Epithelial cell of alveolus of lung (primary cell): ENCODE measurements at places on chromosomes 11 and 22. TPM values are rescaled to one million over a fixed set of nuclear protein-coding genes. Genes with fewer than 3 reads are reported as not detected.

The CSTPP1 gene
- total RNA-seq = 34.1 and 38.4 TPM in 2 replicates

The F2 gene
- total RNA-seq = not detected in 2 replicates

The OR51F1 gene
- total RNA-seq = not detected in 2 replicates

The CASP1 gene
- total RNA-seq = 22.5 and 44.0 TPM in 2 replicates

The TMPRSS13 gene
- not detected in 2 replicates for total RNA-seq

The MN1 gene
- 4.0 and 5.8 TPM in 2 replicates for total RNA-seq

The TLCD5 gene
- 5.8 and 6.0 TPM in 2 replicates for total RNA-seq

The FOLR3 gene
- total RNA-seq = not detected in 2 replicates

The HTR3A gene
- not detected in 2 replicates for total RNA-seq

The PKP3 gene
- 1.7 and 5.2 TPM in 2 replicates for total RNA-seq

The TTC12 gene
- 8.9 and 10.3 TPM in 2 replicates for total RNA-seq

The SAC3D1 gene
- 6.7 and 16.2 TPM in 2 replicates for total RNA-seq

The LRRC74B gene
- not detected in 2 replicates for total RNA-seq

The P2RY6 gene
- 0.52 TPM in 1 of 2 replicates, not detected in the other for total RNA-seq

The CCDC188 gene
- not detected in 2 replicates for total RNA-seq

The LUZP2 gene
- 0.39 and 1.5 TPM in 2 replicates for total RNA-seq

The OTOG gene
- not detected in 2 replicates for total RNA-seq

The TMEM9B gene
- 36.3 and 40.0 TPM in 2 replicates for total RNA-seq

The CRYBB3 gene
- not detected in 2 replicates for total RNA-seq

The FAM76B gene
- 7.1 and 26.9 TPM in 2 replicates for total RNA-seq

The C11orf52 gene
- not detected in 2 replicates for total RNA-seq

The CADM1 gene
- total RNA-seq = 3.7 and 19.9 TPM in 2 replicates

The SLC22A9 gene
- not detected in 2 replicates for total RNA-seq

The BTG4 gene
- 0.13 TPM in 1 of 2 replicates, not detected in the other for total RNA-seq

The OR51A2 gene
- not detected in 2 replicates for total RNA-seq

The TRIM49D2 gene
- not detected in 2 replicates for total RNA-seq

The OR51B5 gene
- not detected in 2 replicates for total RNA-seq

The BTBD18 gene
- total RNA-seq = not detected in 2 replicates

The UBQLNL gene
- total RNA-seq = 0.13 and 0.40 TPM in 2 replicates

The CLMP gene
- total RNA-seq = 107 and 130 TPM in 2 replicates

The PGM2L1 gene
- 3.5 and 7.2 TPM in 2 replicates for total RNA-seq

The NCR3LG1 gene
- 1.3 and 5.3 TPM in 2 replicates for total RNA-seq

The HOATZ gene
- total RNA-seq = under 0.01 TPM in 1 of 2 replicates, not detected in the other

The PLEKHA7 gene
- 1.1 and 1.7 TPM in 2 replicates for total RNA-seq

The SCGB1A1 gene
- total RNA-seq = not detected in 2 replicates

The APOC3 gene
- total RNA-seq = not detected in 2 replicates

The APBB1 gene
- total RNA-seq = 41.0 and 41.1 TPM in 2 replicates

The MRGPRE gene
- total RNA-seq = not detected in 2 replicates

The PATZ1 gene
- total RNA-seq = 19.0 and 19.6 TPM in 2 replicates

The CABP4 gene
- total RNA-seq = not detected in 2 replicates

The ANGPTL5 gene
- not detected in 2 replicates for total RNA-seq

The MMP8 gene
- total RNA-seq = under 0.01 TPM in 1 of 2 replicates, not detected in the other

The MS4A12 gene
- total RNA-seq = not detected in 2 replicates

The C11orf97 gene
- total RNA-seq = not detected in 2 replicates

The ST14 gene
- total RNA-seq = 0.32 and 5.8 TPM in 2 replicates

The RPS6KA4 gene
- 23.2 and 38.4 TPM in 2 replicates for total RNA-seq

The MYOD1 gene
- total RNA-seq = 5.3 TPM in 1 of 2 replicates, not detected in the other
